Breast epithelium (tissue), 4 donors: ENCODE measurements at places on chromosomes 3 and 15. TPM values are rescaled to one million over a fixed set of nuclear protein-coding genes. Genes with fewer than 3 reads are reported as not detected.

DNA sequence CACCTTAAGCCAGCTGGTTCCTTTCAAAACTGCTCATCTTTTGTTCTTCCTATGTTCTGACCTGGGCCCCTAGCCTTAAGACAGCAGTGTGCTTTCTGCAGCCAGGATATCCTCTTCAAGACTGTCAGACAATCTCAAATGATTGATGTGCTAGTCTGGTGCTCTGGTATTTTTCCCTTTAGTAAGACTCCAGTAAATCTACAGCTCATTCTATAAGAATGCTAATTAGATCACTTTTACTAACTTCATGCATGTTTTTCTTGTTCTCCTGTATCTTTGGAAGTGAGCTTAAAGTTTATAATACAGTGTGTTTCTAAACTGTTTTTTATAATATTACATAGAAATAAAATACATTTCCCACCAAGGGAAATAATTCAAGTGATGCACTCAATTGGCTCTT is 220.9 kb upstream of the NANOGP8 start:
- H3K4me3 ChIP-seq, result no peak overlapping the region
- H3K36me3 ChIP-seq, result no peaks in the 10 kb centered on the region
- no peaks in the 10 kb centered on the region for H3K4me1 ChIP-seq
- no peak overlapping the region for H3K27ac ChIP-seq

DNA sequence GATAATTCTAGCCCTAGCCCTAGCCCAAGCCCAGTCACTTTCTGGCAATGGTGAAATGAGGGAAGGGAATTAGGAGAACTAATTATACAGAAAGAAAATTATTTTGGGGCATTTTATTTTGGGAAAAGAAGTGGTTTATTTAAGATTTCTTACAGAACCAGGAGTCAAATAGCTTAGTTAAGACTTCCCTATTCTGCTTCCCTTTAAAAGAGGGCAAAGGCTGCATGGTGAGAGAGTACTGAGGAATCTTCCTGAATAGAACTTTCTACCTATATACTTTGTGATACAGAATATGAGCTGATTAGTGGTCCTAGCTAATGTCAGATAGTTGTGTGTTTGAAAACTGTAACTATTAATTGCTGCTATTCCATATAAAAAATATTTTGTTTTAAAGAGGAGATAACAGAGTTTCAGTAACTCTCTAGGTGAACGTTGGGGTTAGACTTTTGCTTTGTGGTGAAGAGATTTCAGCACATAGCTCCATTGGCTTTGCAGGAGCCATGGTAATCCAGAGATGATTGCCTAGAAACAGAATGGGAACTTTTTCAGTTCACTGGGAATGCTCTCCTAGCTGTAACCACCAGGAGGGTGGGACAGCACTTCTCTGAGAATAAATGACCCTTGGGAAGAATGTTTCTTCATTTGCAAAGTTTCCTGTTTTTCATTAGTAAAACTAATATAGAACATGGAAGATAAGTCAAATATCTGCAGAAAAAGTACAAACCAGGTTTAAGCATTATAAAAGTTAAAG is 5.3 kb upstream of the GCSAM start:
- no peak overlapping the region for H3K4me3 ChIP-seq
- no peak for DNase-seq
- no peak overlapping the region for H3K27ac ChIP-seq
- no peaks in the 10 kb centered on the region for H3K4me1 ChIP-seq
- H3K27me3 ChIP-seq, result no peaks in the 10 kb centered on the region
- H3K36me3 ChIP-seq, result no peaks in the 10 kb centered on the region

DNA sequence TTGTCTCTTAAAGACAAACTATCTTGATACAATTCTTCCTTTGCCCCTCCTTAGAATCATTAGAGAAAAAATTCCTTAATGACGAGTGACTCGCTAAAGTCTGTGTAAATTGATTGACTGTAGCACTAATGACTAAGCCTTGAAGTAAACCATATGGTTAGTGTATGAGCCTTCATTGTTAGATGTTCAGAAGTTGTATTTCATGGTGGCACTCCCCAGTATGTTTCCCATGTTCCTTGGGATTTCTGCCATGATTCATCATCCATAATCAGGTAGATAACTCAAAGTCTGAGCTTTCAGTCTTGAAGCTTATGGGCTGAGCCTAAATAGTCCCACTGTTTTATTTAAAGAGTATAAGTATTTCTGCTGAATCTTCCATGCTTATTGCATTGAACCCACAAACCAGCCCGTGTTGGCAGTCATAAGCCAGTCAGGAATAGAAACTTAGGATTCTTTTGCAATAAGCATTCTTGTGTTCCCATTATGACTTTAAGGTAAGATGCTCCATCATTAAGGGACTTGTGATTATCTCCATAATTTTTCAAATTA is 371.2 kb upstream of the RARB start:
- no peaks in the 10 kb centered on the region for H3K4me1 ChIP-seq
- no peak for DNase-seq
- H3K4me3 ChIP-seq, result no peak overlapping the region
- H3K27me3 ChIP-seq, result no peaks in the 10 kb centered on the region

DNA sequence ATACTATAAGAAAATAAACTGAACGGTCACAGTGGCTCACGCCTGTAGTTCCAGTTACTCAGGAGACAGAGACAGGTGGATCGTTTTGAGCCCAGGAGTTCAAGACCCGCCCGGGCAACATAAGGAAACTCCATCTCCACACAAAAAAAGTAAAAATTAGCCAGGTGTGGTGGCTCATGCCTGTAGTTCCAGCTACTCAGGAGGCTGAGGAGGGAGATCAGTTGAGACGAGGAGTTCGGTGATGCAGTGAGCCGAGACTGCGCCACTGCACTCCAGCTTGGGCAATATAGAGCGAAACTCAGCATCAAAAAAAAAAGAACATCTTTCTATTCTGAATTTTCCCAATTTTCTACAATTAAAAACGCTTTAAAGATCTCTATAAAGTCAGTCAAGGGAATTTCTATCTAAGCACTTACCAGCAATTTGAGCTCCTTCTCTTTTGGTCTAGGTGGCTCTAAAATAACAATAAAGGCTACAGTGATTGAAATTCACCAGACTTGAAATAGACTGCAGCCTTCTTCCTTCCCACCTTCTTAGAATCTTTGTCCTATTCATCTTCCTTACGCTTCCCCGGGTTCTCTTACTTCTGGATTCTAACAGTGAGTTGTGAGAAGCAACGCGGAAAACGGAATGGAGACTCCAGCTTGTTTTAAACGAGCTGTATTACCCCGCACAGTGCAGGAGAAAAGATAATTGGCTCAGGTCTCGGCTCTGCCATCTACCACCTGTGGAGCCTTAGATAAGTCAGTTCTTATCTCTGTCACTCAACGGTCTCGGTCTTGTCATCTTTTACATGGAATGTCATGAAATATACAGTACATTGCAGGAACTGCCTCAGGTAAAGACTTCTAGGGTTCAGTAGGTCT is 812 bp upstream of the SEC62 start:
- no peaks in the 10 kb centered on the region for H3K27me3 ChIP-seq
- H3K4me3 ChIP-seq, result peak overlapping the region; percentile 79
- peak overlapping the region; percentile 98 for H3K27ac ChIP-seq
- no peaks in the 10 kb centered on the region for H3K36me3 ChIP-seq

GRCh38 chr3:37605572-37606153 is 256.0 kb upstream of the CTDSPL start:
- H3K27ac ChIP-seq, result no peak overlapping the region
- H3K4me3 ChIP-seq, result no peak overlapping the region
- H3K4me1 ChIP-seq, result no peaks in the 10 kb centered on the region
- DNase-seq, result no peak

DNA sequence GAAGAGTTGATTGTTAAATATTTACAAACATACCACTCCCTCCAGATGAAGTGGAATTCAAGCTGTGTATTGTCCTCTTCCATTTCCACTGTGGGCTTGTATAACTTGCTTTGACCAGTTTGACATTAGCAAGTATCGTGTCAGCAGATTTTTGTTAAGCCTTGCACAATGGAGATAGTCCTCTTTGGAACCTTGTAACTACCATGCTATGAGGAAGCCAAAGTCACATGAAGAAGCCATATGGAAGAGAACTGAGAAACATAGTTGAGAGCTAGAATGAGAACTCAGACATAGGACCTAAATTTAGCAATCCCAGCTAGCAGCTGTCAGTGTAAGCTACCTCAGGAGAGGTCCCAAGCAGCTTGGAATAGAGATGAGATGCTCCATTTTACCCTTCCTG is 889.2 kb downstream of the PDCD6IP start:
- H3K27me3 ChIP-seq, result no peaks in the 10 kb centered on the region
- H3K36me3 ChIP-seq, result no peaks in the 10 kb centered on the region
- no peak overlapping the region for H3K4me3 ChIP-seq
- no peaks in the 10 kb centered on the region for H3K4me1 ChIP-seq
- no peak for DNase-seq

GRCh38 chr15:69659454-69660050 is 206.9 kb downstream of the RPLP1 start:
- DNase-seq, result no peak
- H3K4me3 ChIP-seq, result no peak overlapping the region
- no peaks in the 10 kb centered on the region for H3K36me3 ChIP-seq
- no peak overlapping the region for H3K27ac ChIP-seq
- H3K27me3 ChIP-seq, result no peaks in the 10 kb centered on the region

GRCh38 chr3:23094890-23095462 is 108.2 kb upstream of the UBE2E2 start:
- H3K27me3 ChIP-seq, result no peaks in the 10 kb centered on the region
- H3K4me1 ChIP-seq, result no peaks in the 10 kb centered on the region
- no peak for DNase-seq
- H3K27ac ChIP-seq, result no peak overlapping the region
- H3K36me3 ChIP-seq, result no peaks in the 10 kb centered on the region

- H3K36me3 ChIP-seq, result no peaks in the 10 kb centered on the region
- no peak for DNase-seq
Observed at GRCh38 chr3:106176734-106177133, 307.9 kb upstream of the CBLB start.

- peaks cover 5% of the 10 kb centered on the region for H3K4me1 ChIP-seq
- no peak overlapping the region for H3K4me3 ChIP-seq
- H3K27ac ChIP-seq, result peak overlapping the region; percentile 56
- H3K27me3 ChIP-seq, result no peaks in the 10 kb centered on the region
- DNase-seq, result no peak
Observed at GRCh38 chr15:57382215-57382614, 5.9 kb downstream of the CGNL1 start.

The SNTN gene
- not detected for total RNA-seq

The GXYLT2 gene
- total RNA-seq, result 7.4 TPM

The RLBP1 gene
- not detected for total RNA-seq

The ILDR1 gene
- total RNA-seq, result 3.3 TPM

The CATSPER2 gene
- 10.2 TPM for total RNA-seq

The MYRIP gene
- total RNA-seq, result 2.3 TPM
